ENCODE measurements at places on chromosomes 2 and 18.

DNA sequence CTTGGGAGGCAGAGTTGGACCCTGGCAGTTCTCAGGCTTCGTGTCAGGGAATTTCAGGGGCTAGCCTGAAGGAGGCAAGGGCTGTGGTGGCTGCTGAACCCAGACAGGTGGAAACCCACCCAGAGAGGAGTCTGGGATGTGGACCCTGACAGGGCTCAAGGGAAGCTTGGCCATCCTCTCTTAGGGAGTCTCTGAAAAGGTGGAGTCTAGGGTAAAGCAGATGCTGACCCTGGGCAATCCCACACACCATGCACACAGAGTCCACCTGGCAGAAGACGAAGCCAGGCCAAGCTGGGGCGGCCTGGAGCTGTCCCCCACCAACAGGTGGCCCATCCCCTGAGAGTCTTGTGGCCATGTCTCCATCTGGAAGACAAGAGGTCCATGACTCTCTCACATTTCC, 41.2 kb upstream of the TEX51 start:
- no peak for DNase-seq

DNA sequence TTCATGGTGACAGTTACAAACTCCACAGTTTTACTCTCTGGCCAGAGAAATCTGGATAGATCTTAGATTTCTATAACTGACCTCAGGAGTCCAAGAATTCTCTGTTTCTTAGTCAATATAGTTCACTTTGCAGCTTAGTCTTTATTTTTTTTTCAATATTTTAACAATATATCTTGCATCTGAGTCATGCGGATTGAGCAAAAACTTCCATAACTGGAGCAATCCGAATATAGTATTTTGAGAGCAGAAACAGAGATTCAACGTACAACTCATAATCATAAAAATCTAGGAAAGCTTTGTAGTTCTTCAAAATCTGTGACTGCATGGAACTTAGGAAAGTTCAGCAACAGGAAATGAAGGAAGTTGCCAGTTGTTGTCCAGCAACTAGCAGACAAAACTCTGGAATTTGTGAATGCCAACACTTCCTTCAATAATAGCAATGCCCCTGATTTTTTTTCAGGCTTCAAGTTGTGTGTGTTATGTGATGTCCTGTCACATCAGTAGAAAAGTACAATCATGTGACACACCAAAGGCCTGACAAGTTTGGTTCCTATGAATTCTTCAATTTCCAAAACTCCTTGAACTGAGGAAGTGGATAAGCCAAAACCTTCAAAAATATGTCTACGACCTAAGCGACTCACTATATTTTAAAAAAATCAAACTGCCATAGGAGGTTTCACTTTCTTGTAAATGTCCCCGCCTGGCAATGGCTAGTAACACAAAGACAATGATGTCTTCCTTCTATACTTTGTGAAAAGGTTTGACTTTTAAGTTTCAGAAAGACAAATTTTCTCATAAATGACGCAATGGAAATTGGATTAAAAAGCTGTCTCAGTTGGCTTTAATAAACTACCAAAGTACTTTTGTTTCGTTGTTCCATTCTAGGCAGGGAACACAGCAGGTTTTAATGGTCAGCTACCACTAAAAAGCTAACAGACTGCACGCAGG, 510.6 kb downstream of the ERBB4 start:
- no peak for DNase-seq

DNA sequence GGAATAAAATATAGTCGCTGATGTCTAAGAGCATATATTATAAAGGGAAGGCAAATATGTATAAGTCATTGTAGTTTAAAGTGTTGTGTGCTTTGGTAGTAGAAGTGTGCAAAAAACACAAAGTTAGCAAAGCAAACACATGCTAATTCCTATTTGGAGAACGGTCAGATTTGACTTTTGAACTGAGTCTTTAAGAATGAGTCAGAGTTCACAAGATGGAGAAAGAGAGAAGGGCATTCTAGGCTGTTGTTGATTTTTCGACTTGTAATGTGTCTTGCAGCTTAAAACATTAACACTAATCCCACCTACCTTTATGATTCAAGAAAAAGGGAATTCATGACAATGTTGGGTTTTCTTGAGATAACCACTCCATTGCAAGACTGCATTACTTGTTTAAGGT, 98.1 kb downstream of the CRIM1 start:
- DNase-seq = no peak

DNA sequence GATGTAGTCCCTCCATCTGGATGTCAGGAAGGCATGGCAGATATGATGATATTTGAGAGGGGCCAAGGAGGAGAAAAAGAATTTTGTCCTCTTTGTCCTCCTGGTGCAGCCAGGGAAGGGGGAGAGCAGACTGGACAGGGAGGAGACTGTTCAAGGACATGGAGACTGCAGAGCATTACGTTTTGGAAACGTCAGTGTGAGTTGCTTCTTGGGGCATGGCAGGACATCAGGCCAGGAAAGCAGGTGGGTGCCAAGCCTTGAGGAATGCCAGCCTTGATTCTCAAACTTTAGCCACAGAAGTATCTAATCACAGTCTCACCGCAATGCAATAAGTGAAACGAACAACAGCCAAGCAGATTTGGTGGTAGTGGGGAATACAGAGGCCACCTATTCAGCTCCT, 66.2 kb downstream of the BMP10 start:
- no peak for DNase-seq

DNA sequence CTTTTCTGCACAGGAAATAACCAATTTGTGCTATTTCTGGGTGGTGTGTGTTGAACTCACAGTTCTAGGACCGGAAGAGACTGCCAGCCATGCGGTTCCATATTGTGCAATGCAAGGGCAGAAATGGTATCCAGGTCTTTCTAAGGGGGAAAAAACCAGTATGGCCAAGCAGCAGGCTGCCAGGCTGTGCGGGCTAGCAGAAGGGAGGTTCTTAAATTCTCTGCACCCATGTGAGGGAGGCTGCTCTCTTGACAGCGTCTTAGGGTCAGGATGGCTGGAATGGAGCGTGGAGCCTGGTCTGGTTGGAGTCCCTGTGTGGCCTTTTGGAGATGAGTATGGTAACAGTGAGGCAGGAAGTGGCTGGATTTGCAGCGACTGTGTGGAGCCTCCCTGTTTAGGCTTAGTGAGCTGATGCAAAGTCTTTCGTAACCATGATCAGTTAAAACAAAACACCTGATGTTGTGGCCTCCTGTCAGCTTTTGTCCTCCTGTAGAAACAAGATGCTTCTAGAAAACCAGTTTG, 52.6 kb downstream of the NCK2 start:
- DNase-seq = no peak

DNA sequence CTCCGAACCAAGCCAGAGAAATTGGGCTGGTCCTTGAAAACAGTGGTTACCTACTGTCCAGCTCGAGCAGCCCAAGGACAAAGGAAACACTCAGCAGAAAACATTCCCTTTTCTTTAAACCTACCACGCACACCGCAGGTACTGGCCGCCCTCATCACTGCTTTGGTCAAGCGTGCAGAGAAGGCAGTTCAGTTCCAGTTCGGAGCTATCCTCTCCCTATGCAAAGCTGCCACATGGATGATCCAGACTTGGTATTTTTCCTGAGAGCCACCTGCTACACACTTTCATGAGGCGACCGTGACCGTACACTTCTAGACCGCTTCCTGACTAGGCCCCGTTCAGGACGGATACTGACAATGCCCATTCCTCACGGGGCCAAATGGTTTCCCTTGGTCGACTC, 4.3 kb upstream of the POLR2D start:
- no peak for DNase-seq

- DNase-seq = no peak
These were observed 993 bp downstream of the COX7A2L start for GRCh38 chr2:42359965-42360483.

DNA sequence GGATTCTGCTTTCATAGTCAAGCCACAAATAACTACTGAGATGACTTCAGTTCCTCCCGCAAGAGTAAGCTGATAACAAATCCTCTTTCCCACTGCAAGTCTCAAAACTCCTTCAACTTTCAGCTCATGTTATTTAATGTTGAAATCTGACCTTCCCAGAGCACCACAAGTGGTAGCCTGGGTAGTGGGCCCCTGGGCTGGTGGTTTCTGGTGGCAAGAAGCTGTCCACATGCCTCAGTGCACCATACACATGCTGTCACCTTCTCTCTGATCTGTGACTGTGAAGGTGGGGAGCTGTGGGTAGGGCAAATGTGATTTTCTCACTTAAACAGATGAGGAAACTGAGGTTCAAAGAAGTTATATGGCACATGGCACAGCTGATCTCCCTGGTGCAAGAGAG, 246.1 kb upstream of the EPAS1 start:
- no peak for DNase-seq

DNA sequence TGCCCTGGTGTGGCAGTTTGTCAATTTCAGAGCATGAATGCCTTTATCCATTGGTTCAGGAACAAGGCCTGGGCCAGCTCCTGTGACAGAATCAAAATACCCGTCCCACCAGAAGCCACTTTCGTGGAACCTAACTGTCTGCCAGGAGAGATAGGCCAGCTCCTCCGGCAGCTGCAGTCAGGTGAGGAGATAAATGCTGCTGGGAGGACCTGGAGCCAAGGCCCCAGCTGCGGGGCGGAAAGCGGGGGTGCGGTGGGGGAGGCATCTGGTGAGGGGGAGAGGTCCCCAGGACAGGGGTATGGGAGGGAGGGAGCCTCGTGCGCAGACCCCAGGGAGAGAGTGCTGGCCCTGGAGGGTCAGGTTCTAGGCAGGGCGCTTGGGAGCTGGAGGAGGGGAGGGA, 4.4 kb upstream of the ASB1 start:
- no peak for DNase-seq

DNA sequence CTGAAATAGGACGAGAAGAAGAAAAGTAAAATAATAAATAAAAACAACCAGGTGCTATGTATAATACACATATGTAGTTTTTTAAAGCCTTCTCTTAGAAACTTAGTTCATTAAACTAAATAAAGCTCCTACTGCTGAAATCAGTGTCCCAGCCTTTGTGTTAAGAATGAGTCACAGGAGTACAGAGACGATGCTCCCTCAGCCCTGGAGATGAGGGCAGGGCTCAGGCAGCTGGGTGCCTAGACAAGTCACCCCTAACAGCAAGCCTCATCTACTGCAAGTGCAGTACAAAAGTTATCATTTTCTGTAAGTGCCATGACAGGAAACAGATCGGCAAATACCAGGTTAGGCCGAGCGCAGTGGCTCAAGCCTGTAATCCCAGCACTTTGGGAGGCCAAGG, 18.2 kb downstream of the KIDINS220 start:
- no peak for DNase-seq

- DNase-seq = no peak
These were observed 12.1 kb downstream of the SERTAD2 start for GRCh38 chr2:64641599-64641998.

DNA sequence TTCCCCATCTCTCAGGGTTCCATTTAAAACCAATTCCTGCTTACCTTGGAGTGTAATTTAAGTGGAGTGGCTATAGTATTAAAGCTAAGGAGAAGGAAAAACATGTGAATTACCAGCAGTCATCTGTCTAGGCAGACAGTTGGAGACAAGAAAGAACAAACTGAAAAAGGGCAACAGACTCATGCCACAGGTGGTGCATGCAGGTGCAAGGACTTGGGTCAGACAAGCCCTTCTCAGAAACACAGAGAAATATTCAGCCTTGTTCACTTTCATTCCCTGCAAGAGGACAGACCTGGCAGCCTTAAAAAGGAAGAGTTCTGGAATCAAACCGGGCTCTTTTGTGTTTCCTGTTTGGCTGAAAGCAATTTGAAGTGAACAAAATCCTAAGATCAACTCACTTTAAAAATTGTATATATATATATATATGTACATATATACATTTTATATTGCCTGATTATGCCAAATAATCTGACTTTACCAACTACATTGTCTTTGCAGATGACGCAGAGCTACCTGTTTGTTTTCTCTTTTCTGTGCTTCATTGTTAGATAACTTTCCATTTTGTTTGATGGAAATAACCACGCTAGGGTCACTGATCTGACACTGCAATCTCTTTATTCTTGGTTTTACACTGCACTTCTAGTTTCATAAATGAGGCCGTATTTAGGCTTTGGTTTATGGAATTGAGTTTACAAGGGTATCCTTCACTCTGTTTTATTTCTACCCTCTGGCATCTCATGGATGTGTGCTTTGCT, 35.1 kb upstream of the VPS54 start:
- DNase-seq = no peak

GRCh38 chr2:39696838-39697237, 31.1 kb downstream of the TMEM178A start:
- no peak for DNase-seq

GRCh38 chr18:12441475-12442034, 33.8 kb downstream of the PRELID3A start:
- DNase-seq = no peak

DNA sequence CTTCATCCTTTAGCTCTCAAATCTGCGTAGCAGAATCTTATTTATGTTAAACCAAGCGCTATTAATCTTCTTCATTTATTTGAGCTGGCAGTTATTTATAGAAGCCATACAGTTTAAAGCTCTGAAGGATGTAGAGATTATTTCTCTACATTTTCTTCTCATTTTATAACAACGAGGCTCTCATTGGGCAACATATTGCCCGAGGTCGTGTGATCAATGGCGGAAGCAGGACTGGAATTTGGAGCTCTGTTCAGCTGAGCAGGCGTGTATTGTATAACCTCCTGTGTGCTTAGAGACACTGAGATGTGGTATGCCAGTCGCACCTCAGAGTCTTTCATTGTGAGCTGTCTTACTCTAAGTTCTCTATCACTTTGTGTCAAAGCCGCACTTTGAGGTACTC, 17.5 kb upstream of the DRC1 start:
- DNase-seq = no peak

DNA sequence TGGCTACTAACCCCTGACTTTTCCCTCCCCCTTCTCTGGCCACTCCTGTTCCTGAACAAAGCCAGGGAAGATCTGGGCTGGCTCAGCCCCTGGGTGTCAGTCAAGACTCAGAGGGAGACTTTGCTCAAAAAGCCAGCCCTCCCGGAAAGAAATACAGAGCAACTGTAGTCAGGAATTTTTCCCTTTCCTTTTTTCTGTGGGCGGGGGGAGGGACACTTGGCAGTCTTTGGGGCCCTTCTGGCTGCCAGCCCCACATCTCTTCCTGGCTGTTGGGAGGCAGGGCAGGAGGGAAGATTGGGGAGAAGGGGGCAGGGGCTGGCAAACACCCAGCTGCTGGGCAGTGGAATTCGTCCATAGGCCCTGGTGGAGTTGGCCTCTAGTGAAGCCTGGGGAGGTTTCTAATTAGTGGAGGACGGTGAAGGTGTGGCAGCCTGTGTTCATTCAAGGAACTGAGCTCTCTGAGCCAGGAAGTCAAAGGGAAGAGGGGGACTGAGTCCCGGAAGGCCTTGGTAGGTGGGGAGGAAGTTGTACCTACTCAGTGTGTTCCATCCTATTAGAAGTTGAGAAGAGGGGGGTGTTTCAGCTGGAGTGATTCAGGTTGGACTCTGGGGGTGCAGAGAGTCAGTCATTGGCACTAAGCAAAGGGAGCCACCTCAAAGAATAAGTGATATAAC, 10.9 kb downstream of the IGFBP2 start:
- DNase-seq = no peak

Data from stimulated activated CD8-positive, alpha-beta memory T cell treated with anti-CD3 and anti-CD28 coated beads, Interleukin-7, amount 100 ng/mL, for 1 hour (primary cell).